ENCODE measurements at places on chromosomes 7 and 10.
A peak's percentile ranks its signal among the peaks of the same experiment; 100 is the strongest.

DNA sequence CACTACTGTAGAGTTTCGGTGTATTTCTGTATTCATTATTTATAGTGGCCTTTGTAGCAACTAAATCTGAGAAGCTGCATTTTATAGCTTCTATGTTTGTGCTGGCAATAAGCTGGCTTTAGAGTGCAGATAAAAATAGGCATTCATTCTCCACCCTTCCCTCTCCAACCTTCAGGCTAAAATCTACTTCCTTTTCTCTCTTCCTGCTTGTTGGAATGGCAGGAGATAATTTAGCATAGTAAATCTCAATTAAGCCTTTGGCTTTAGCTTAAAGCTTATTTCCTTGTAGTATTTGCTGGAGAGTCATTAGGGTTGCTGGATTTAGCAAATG lies 58.5 kb downstream of the CPVL start:
- no peaks in the 10 kb centered on the region for H3K4me1 ChIP-seq
- H3K4me3 ChIP-seq, result no peak overlapping the region
- H3K27me3 ChIP-seq, result no peaks in the 10 kb centered on the region
- DNase-seq, result no peak

DNA sequence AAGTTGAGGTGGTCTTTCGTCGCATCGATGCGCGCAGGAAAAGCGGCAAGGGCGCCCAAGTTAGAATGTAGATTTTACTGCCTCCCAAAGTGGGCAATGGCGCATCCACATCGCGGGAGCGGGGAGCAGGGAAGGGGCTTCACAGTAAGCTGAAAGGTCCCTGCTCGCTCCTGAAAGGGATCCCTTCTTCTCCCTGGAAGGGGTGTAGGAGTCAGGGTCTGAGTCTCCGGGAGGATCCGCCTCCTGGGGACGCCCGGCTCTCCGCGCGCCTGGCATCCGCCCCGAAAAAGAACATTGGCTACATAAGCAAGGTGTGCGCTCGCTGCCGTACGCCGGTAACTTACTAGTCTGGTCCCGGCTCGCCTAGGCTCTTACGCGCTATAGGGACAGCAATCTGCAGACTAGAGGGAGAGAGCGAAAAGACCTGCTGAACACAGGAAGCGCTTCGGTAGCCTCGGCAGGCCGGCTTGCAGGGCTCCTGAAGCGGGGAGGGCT lies 804 bp downstream of the UNC5B start:
- H3K4me1 ChIP-seq, result peaks cover 6% of the 10 kb centered on the region
- peak; percentile 79 for DNase-seq
- H3K27me3 ChIP-seq, result peaks cover 19% of the 10 kb centered on the region
- peak overlapping the region; percentile 26 for H3K27ac ChIP-seq

GRCh38 chr10:62112300-62112699 lies 156.3 kb downstream of the RTKN2 start:
- H3K27ac ChIP-seq, result no peak overlapping the region
- no peaks in the 10 kb centered on the region for H3K36me3 ChIP-seq
- no peaks in the 10 kb centered on the region for H3K4me1 ChIP-seq
- no peaks in the 10 kb centered on the region for H3K27me3 ChIP-seq
- H3K4me3 ChIP-seq, result no peak overlapping the region
- no peak for DNase-seq

DNA sequence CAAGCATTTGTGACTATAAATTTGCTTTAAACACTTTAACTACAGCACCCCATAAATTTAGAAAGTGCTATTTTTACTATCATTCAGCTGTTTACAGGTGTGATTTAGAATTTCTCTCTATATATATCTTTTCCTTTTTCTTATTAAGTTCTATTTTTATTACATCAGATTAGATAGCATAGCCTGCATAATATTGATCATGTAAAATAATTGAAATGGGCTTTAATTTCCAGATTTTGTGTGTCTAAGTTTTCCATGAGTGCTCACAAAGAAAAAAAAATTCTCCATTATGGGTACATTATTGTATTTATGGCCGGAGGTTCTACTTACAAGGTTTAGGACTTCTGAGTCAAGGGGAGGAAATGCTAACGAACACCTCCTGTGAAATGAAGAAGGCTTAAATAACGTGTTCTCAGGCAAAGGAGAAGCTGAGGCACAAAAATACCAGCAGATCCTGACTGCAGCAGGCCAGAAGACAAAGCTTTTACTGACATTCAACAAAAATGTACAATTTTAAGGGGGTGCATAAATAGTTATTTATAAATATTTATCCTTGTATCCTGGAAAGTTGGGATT lies 114.2 kb downstream of the RNF133 start:
- no peak overlapping the region for H3K27ac ChIP-seq
- H3K36me3 ChIP-seq, result no peaks in the 10 kb centered on the region
- no peak overlapping the region for H3K4me3 ChIP-seq
- no peaks in the 10 kb centered on the region for H3K27me3 ChIP-seq

GRCh38 chr10:12803776-12804175 lies 197.7 kb downstream of the CCDC3 start:
- H3K36me3 ChIP-seq, result no peaks in the 10 kb centered on the region
- H3K4me1 ChIP-seq, result no peaks in the 10 kb centered on the region
- no peak for DNase-seq
- no peak overlapping the region for H3K27ac ChIP-seq
- no peak overlapping the region for H3K4me3 ChIP-seq

Data from fibroblast of lung (primary cell).